ENCODE measurements at places on chromosomes 7 and 10. TPM values are rescaled to one million over a fixed set of nuclear protein-coding genes. Genes with fewer than 3 reads are reported as not detected.
A peak's percentile ranks its signal among the peaks of the same experiment; 100 is the strongest.

GRCh38 chr10:17001297-17001744 lies 128.3 kb downstream of the CUBN start:
- H3K4me3 ChIP-seq, result no peak overlapping the region
- H3K27ac ChIP-seq, result peak overlapping the region; percentile 92
- H3K36me3 ChIP-seq, result no peaks in the 10 kb centered on the region
- H3K27me3 ChIP-seq, result no peaks in the 10 kb centered on the region
- DNase-seq, result no peak
- H3K4me1 ChIP-seq, result peaks cover 43% of the 10 kb centered on the region

DNA sequence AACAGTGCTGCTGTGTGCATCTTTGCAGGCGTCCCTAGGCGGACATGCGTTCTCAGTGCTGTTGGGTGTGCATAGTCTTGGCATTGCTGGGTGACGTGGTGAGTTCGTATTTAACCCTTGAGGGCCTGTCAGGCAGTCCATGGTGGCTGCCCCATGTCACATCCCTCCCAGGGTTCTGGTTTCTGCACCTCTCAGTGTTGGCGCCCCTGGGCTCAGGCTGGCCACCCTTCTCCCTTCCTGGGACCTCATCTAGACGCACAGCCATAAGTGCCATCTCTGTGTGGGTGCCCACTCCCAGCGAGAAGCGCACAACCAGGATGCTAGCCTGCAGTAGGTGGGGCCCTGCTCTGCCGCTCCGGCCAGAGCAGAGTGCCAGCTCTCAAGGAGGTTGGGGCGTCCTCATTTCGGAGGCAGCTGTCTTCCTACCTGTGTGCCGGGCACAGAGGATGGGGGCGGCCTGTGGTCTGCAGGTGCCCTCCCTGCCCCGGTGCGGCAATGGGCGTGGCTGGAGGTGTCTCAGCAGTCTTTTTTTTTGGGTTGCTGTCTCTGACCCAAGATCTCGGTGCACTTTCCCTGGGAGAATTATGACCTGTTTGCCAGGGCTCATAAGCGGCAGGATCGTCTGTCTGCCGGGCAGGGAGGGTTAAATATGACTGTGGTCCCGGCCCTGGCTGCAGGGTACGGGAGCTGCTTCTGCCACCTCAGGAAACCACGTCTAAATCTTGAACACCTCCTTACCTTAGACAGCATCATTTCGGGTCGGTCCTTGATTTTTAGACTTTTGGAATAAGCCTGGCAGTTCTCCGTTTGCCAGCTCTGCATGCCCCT lies 6.5 kb downstream of the INPP5A start:
- H3K27ac ChIP-seq, result no peak overlapping the region
- H3K4me1 ChIP-seq, result peaks cover 71% of the 10 kb centered on the region
- H3K4me3 ChIP-seq, result no peak overlapping the region
- no peak for DNase-seq
- no peaks in the 10 kb centered on the region for H3K27me3 ChIP-seq

- no peaks in the 10 kb centered on the region for H3K36me3 ChIP-seq
- H3K27ac ChIP-seq, result no peak overlapping the region
- no peaks in the 10 kb centered on the region for H3K4me1 ChIP-seq
Observed at GRCh38 chr7:117401293-117402002, 25.8 kb downstream of the ASZ1 start.

GRCh38 chr7:100901921-100902332 lies 6.2 kb upstream of the ACHE start:
- no peak for DNase-seq
- H3K36me3 ChIP-seq, result no peaks in the 10 kb centered on the region
- no peaks in the 10 kb centered on the region for H3K4me1 ChIP-seq
- no peak overlapping the region for H3K4me3 ChIP-seq
- H3K27me3 ChIP-seq, result peaks cover 4% of the 10 kb centered on the region

The ETV1 gene
- 8.9 TPM for total RNA-seq

The CHAT gene
- not detected for total RNA-seq

The BCL7B gene
- total RNA-seq, result 83.1 TPM

- DNase-seq, result peak; percentile 37
- H3K27me3 ChIP-seq, result no peaks in the 10 kb centered on the region
- peak overlapping the region; percentile 60 for H3K4me3 ChIP-seq
- H3K4me1 ChIP-seq, result peaks cover 38% of the 10 kb centered on the region
- peak overlapping the region; percentile 100 for H3K27ac ChIP-seq
- H3K36me3 ChIP-seq, result no peaks in the 10 kb centered on the region
Observed at GRCh38 chr10:119651514-119652360, 557 bp downstream of the BAG3 start.

GRCh38 chr7:43482679-43483252 lies 100.1 kb upstream of the STK17A start:
- H3K4me1 ChIP-seq, result peaks cover 13% of the 10 kb centered on the region
- H3K27ac ChIP-seq, result no peak overlapping the region
- no peaks in the 10 kb centered on the region for H3K36me3 ChIP-seq
- no peaks in the 10 kb centered on the region for H3K27me3 ChIP-seq
- no peak for DNase-seq
- no peak overlapping the region for H3K4me3 ChIP-seq

DNA sequence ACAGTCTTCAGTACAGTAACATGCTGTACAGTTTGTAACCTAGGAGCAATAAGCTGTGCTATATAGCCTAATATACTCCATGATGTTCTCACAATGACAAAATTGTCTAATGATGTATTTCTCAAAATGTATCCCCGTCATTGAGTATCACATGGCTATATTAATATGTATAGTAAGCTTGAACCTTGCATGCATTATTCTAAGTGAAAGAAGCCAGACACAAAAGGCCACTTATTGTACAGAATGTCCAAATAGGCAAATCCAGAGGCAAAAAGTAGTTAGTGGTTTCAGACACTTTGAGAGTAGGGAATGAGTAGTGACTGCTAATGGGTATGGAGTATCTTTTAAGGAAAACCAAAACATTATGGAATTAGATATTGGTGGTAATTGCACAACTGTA lies 545.1 kb downstream of the ATRNL1 start:
- no peak overlapping the region for H3K4me3 ChIP-seq
- H3K27me3 ChIP-seq, result no peaks in the 10 kb centered on the region
- DNase-seq, result no peak
- H3K27ac ChIP-seq, result no peak overlapping the region
- H3K36me3 ChIP-seq, result no peaks in the 10 kb centered on the region

All from thyroid gland (tissue), 4 donors.